Cardiac septum (tissue), 1 donor: ENCODE measurements at places on chromosomes 5 and 9.
A peak's percentile ranks its signal among the peaks of the same experiment; 100 is the strongest.

GRCh38 chr9:28801144-28801799 lies 1228.0 kb upstream of the C9orf72 start:
- DNase-seq = no peak

GRCh38 chr5:81268521-81269196 lies 32.7 kb upstream of the ZCCHC9 start:
- no peak for DNase-seq

- DNase-seq = no peak
Measured at GRCh38 chr5:95697781-95698681, 15.2 kb upstream of the SPATA9 start.

DNA sequence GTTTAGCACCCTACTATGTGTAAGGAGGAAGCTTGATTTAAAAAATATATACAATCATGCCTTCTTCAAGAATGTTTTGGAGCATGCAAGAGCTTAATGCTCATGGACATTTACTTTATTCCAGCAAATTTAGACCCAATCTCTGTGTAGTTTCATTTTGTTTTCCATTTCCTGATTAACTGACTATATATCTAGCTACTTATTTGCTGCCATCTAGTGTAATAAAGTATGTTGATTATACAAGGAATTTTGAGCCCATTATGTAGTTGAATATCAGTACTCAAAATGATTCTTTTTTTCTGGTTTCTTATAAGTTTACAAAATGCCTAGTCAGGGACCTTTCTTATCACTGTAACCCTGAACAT lies 100.0 kb upstream of the CCDC152 start:
- no peak for DNase-seq

DNA sequence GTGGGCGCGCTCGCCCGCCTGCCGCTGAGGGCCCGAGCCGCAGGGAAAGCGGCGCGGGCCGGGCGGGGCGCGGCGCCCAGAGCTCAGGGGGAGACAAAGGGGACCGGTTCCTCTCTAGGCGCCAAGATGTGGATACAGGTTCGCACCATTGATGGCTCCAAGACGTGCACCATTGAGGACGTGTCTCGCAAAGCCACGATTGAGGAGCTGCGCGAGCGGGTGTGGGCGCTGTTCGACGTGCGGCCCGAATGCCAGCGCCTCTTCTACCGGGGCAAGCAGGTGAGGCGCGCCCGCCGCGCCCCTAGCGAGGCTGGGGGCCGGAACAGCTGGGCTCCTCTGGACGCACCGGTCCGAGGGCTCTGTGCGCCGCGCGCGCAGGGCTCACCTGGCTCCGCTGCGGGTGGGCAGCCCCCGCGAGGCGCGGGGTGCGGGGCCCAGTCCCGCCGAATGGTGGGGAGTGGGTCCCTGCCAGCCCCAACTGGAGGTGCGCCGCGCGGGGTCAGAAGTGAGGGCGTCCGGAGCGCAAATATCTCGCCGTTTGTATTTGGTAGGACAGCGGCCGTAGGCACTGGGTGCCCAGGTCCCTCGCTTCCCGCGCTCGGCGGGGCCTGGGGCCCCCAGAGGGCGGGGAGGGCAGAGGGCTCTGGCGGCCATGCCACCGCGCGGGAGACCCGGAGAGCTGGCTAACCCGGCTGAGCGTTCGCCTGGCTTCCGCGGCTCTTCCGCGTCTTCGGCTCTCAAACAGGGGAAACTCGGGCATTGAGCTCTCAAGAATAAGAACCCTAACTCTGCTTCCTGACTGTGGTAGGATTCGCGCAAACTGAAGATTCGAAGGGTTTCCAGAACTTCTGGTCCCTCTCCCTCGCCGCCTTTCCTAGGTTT lies 607 bp downstream of the UHRF2 start:
- peak; percentile 80 for DNase-seq

DNA sequence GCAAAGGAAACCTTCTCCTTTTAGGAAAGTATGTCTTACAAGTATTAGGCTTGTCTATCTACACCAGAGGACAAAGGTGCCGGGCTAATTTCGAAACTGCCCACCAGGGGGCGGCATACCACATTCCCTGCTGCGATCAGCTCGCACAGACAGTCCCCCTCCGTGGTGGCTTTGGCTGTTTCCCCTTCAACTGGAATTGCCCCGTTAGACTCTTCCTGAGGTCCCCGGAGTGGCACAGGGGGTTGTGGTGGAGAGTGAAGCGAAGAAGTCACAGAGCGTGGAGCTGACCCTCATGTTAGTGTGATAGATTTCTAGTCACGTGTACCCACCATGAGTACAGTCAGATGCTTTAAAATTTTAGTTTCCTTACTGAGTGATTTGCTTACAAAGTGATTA lies 17.5 kb downstream of the PTTG1 start:
- DNase-seq = peak; percentile 93

DNA sequence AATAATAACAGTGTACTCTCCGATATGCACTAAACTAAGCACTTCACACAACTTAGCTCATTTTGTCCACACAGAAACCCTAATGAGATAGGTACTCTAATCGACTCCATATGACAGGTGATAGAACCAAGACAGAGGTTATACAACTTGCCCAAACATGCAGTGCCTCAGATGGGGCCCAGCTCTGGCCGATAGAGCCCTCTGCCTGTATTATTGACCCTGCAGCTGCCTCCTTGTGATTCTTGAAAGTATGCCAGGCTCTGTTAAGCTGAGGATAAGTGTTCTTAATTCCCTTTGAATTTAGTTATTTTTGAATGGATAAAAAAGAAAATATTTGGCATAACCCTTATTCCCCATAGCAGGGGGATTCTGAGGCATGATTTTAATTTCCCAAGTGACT lies 78.5 kb downstream of the HMHB1 start:
- no peak for DNase-seq

DNA sequence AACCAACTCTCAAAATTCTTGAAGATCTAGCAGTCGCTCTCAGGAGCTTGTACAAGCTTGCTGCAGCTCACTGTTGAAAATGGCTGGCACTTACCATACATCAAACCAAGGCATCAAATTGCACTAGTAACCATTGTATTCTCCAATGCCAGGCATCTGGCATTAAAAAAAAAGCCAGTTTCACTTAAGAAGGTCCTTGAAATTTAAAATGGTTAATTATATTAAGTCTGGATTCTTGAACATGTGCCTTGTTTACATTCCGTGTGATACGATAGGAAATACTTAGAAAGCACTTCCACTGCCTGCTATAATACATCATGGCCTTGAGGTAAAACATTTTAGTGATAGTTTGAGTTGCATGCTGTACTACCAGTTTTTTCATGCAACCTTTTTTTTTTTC lies 300.7 kb downstream of the KDM4C start:
- DNase-seq = no peak

GRCh38 chr5:92560698-92561401 lies 1020.2 kb downstream of the NR2F1-AS1 start:
- no peak for DNase-seq

DNA sequence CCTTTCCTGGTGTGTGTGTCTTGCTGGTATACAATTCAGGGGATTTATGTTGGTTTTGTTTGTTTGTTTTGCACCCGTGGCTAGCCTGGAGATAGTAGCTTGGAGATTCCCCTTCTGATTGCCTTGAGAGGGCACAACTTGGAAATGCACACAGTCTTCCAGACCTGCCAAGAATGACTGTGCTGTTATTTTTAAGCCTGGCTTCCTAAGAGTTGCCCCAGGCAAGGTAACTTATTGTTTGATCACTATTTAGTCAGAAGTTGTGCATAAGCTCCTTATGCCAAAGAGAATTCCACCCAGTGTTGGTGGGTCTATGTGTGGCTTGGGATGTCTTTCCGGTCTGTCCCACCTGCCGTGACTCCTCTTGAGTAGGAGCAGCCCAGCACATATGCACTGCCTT lies 421.9 kb upstream of the KCNN2 start:
- no peak for DNase-seq

DNA sequence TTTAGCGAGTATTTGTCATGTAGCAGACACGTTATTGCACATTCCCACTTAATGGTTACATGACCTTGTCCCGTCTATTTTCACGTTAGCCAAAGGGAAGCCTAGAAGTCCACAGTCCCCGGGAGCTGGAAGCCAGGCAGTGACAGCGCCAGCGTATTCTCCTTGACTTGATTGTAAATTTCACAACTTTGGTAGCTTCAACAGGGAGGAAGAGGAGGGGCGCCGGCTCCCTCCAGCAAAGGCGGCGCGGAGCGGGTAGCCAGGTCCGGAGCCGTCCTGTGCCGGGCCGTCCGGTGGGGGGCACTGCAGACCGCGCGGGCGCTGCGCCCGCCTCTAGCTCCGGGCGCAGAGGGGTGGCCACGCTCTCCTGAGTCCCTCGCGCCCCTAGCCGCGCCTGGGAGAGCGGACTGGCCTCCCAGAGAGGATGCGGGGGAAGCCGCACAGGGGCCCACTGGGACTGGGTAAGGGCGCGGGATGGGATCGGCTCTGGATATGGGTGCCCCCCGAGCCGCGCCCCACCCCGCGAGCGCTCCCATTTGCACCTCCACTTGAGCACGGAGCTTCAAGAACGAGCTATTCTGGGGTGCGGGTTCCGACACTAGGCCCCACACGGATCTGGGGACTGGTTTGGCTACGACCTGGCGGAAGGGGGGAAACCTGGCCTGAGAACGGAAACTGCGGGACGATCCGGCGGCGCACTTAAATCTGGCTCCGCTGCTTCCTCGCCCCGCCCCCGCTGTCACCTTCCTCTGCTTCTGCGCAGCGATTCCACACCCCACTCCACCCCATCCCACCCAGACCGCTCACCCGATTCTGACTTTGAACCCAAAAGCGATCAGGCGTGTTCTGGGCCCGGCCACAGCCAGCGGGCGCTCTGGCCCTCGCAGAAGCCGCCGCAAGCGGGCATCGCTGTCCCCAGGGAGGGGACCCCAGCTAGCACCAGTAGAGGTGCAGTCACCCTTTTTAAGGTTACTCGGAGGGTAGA lies 23.8 kb downstream of the KLF4 start:
- peak; percentile 88 for DNase-seq

- DNase-seq = no peak
Measured at GRCh38 chr9:116594547-116594946, 92.6 kb upstream of the TRIM32 start.

DNA sequence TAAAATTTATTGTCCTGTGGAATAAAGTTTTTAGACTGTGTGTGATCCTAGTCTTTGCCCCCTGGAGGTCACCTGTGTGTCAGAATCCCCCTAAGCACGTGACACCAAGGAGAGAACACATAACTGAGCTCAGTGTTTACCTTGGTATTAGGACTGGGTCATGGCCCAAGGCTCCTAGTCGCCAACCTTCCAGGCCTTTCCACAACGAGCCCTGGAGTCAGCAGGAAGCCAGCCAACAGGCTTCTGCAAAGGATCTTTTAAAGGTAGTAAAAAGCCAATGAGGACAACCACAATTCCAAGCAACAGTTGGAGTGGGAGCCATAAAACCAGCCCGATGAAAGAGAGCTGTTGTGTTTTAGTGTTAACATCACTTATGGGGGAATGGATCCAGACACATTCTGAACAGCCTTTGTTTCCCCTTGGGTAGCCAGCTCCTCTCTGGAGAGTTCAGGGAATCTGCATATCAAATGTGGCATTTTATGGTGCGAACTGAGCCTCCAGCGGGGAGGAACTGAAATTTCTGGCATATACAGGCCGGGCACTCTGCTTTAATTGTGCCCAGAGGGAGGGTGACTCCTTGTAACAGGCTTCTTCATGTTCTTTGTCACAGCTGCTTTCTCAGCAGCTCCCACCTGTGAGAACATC lies 239.9 kb downstream of the FSTL4 start:
- DNase-seq = no peak

DNA sequence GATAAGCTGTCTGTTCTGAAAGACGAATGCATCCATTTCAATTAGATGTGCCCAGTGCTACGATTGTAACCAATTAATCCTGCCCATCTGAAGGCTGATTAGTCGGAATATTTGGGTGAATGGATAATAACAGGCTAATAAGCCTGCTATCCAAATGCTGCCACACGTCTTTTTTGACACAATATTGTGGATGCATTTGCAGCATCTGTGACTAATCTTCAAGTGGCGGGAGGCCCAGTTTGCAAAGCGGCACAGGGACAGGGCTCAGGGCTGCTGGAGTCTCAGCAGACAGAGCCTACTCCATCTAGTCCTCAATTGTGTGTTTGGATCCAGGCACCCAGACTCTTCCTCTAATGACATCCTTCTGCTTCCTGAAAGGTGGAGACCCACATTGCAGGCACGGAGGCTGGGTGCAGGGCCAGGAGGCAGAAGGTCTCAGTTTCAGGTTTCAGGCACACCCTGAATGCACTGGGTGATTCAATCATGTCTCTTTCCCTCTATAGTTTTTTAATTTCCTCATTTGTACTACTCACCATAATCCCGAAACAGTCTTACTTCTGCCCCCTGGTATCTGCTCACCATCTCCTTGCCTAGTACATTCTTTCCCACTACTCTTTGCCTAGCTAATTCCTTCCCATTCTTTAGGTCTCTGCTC lies 169.6 kb downstream of the ASTN2 start:
- no peak for DNase-seq

DNA sequence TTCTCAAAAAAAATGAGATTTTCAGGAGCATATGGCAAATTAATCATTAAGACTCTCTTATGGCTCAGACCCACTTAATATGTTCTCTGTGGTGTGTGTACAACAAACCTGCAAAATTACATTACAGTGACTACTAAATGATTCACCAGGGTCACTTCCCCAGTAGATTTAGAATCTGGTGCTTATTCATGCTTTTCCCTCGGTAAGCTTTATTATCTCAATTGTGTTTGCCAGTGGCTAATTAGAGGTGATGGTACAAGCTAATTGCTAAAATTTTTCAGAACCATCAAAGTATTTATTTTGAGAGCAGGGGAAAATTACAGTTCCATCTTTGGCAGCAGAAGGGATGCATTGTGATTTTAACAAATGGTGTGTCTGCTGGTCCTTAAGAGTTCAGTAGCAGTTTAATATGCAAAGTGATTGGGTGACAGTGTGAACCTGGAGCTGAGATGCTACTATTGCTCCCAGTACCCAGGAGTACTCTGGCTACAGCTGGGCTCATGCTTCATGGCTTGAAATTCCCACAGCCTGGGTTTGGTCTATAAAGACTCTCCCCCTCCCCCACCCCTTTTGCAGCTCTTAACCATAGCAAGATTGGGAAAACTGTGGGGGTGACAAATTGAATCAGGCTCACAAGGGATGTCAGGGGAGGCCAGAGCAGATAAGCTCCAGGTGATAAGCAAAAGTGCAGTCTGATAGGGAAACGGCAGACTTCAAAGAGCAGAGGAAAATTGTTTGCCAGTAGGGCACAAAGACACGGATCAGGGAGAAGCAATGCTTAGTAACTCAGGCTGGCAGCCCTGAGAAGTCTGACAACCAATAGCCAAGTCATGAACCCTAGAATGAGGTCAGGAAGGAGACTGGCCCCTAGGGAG lies 92.8 kb upstream of the RAD23B start:
- DNase-seq = no peak

- no peak for DNase-seq
Measured at GRCh38 chr5:41275813-41276512, 62.6 kb upstream of the C6 start.

GRCh38 chr5:164742025-164742424 lies 1236.6 kb downstream of the MAT2B start:
- DNase-seq = no peak

- DNase-seq = no peak
Measured at GRCh38 chr9:114342755-114343440, 13.2 kb downstream of the ORM2 start.

GRCh38 chr5:10672146-10673016 lies 88.7 kb downstream of the DAP start:
- no peak for DNase-seq
